Neural crest cell (in vitro differentiated cells): ENCODE measurements at places on chromosomes 6 and 20. TPM values are rescaled to one million over a fixed set of nuclear protein-coding genes. Genes with fewer than 3 reads are reported as not detected.

The SLC17A9 gene
- 1.2 and 1.4 TPM in 2 replicates for total RNA-seq

The SMOC2 gene
- 0.14 and 0.23 TPM in 2 replicates for total RNA-seq

The NT5E gene
- 0.28 and 0.43 TPM in 2 replicates for total RNA-seq

The EZR gene
- 86.7 and 88.2 TPM in 2 replicates for total RNA-seq

The ZBP1 gene
- total RNA-seq = not detected in 2 replicates

The HACE1 gene
- 23.0 and 23.9 TPM in 2 replicates for total RNA-seq

The PHACTR3 gene
- total RNA-seq = 22.3 and 22.4 TPM in 2 replicates

The ARFGEF2 gene
- 16.9 and 18.0 TPM in 2 replicates for total RNA-seq

- H3K27ac ChIP-seq = no peak overlapping the region
- no peaks in the 10 kb centered on the region for H3K4me1 ChIP-seq
- no peak for DNase-seq
- H3K27me3 ChIP-seq = peaks cover 4% of the 10 kb centered on the region
- H3K36me3 ChIP-seq = no peaks in the 10 kb centered on the region
- H3K4me3 ChIP-seq = no peak overlapping the region
These were observed 125.3 kb downstream of the DLL1 start for GRCh38 chr6:170165471-170166117.

DNA sequence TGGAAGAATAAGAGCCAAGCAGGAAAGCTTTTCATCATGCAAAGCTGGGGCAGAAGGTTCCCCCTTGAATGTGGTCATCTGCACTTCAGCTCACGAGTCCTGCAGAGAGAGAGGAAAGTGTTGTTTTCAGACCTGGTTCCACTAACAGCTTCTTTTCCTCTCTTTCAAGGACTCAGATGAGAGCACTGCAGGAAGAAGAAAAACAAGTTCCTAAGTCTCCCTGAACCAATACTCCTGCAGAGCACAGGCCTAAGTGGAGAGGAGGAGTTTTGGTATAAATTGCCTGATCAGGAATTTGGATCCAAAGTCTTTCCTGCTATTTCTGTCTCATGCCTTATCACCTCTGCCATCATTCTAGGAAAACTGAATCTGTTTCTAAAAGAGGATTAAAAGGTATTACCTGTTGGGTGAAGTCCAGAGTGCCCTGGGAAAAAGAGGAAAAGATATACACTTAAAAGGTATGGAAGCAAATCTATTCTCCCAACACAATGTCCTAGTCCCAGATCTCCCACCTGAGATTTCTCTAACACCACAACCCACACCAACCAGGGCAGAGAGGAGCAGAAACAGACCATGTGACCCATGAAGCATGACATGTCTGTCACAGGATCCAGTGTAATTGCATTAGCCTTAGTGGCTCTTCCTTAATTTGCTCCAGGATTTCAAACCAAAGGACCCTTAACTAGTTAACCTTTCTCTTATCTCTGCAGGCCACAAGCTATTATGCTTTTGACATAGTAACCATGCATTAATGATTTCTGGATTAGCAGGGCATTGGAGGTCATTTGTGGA lies 12.2 kb downstream of the HLA-DRB5 start:
- no peak for DNase-seq
- peaks cover 50% of the 10 kb centered on the region for H3K27me3 ChIP-seq
- H3K4me3 ChIP-seq = no peak overlapping the region
- H3K36me3 ChIP-seq = no peaks in the 10 kb centered on the region

- no peaks in the 10 kb centered on the region for H3K36me3 ChIP-seq
- no peaks in the 10 kb centered on the region for H3K4me1 ChIP-seq
- H3K4me3 ChIP-seq = no peak overlapping the region
- H3K27ac ChIP-seq = no peak overlapping the region
- no peaks in the 10 kb centered on the region for H3K27me3 ChIP-seq
These were observed 121.2 kb downstream of the THBS2 start for GRCh38 chr6:169132352-169132940.

- no peak for DNase-seq
- no peaks in the 10 kb centered on the region for H3K36me3 ChIP-seq
- H3K4me3 ChIP-seq = no peak within 1 kb of the TSS
- no peak within 1 kb of the TSS for H3K27ac ChIP-seq
These were observed at the start of gene TREML4 for GRCh38 chr6:41228096-41228495. Gene TREML4 (plus strand): TSS chr6:41228349. CDS start chr6:41228428, 79 bp downstream.

DNA sequence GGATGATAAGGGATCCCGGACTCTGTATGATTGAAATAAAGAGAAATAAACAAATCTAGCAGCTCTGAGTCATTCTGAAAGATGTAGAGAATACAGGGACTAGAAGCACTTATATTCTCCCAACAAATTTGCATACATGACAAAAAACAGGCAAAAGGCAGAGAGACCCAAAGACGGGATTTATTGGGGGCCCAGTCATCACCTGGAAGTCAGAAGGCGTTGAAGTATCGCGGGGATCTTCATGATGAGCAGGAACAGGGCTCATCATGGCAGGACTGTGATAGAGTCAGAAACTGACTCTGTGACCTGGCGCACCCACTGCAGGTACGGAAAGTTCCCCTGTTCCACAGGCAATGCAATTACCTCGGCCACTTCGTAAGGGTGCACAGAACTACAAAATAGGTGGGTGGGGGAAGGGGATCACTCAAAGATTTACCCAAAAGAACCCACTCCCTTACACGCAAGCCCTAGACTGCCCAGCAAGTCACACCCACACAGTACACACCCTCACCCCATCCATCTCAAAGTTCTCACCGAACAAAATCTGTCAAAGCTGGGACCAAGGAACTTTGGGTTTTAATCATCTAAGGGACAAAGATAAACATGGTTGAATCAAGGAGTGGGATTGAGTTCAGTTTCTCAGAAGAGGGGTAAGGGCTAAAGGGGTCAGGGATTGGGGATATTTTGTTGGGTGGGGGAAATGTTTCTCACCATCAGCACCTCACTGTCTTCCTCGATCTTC lies 1.4 kb downstream of the CUTA start:
- peak overlapping the region; percentile 99 for H3K27ac ChIP-seq
- H3K36me3 ChIP-seq = peaks cover 8% of the 10 kb centered on the region
- H3K4me3 ChIP-seq = peak overlapping the region; percentile 96
- peaks cover 75% of the 10 kb centered on the region for H3K4me1 ChIP-seq
- DNase-seq = no peak
- peaks cover 18% of the 10 kb centered on the region for H3K27me3 ChIP-seq

DNA sequence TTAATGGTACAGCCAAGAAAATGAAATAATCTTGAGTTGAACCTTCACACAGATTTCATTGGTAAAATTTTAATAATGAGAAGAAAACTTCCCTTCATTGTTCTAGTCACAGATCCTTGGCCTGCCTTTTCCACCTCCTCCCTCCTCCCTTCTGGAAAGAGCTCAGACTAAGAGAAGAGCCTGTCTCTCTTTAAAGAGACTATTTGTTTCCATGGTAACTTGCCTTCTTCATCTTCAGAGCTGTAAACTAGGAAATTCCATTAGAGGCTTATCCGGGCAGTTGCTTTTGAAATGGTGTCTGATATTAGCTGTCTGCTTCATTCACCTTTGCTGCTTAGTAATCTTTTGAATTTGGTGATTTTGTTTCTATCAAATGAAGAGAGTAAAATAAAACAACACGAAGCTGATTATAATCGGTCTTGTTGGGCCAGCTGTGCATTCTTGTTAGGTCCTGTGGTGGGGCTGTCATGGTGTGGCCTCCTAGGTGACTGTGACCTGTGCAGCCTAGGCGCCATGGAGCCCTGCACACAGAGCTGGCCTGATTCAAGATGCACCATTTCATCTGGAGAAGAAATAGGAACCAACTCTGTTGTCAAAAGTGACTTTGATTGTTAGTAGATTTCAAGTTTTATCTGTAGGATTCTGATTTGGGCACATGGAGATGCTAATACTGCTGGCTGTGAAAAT lies 96.7 kb downstream of the MAP3K7 start:
- H3K36me3 ChIP-seq = peaks cover 2% of the 10 kb centered on the region
- H3K4me3 ChIP-seq = peak overlapping the region; percentile 12
- DNase-seq = no peak
- no peak overlapping the region for H3K27ac ChIP-seq
- no peaks in the 10 kb centered on the region for H3K27me3 ChIP-seq

GRCh38 chr6:145323646-145324045 lies 411.7 kb downstream of the EPM2A start:
- H3K27me3 ChIP-seq = no peaks in the 10 kb centered on the region
- H3K4me3 ChIP-seq = no peak overlapping the region
- no peak for DNase-seq
- H3K36me3 ChIP-seq = no peaks in the 10 kb centered on the region
- no peak overlapping the region for H3K27ac ChIP-seq

DNA sequence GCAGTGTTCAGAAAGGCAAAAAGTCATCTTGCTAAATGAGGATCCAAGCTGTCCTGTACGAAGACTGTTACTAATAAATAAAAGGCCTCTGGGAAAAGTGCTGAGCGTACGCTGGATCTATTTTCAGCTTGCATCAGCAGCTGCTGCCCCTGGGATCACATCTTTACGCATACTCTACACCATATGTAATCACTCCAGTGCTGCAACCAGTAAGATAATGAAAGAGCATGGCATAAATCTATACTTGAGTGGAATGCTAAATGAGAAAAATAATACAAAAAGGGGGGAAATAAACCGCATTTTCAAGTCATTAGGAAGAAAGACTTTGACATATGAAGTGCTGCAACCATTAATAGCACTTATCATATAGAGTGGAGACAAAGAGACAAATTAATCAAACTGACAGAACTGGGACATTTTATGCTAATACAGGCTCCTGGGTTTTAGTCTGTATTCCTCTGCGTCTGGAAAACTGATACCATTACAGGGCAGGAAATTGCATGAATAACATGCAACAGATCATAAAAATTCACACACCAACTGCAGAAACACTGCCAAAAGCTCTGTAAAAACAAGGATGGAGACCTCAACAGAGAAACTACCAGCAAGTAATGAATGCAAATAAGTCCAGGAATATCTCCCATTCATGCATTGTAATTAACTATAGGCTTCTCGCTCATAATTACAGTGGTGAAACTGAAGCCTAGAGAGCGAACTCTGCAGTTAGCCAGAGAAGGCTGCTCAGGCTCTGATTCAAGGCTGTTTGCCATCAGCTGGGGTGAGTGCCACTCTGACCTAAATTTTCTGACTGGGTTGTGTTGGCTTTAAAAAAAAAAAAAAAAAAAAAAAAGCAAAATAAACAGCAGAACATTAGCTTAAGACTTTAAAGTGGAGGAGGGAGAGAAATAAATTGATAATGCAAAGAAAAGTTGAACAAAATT lies 83.8 kb downstream of the GJA10 start:
- peaks cover 23% of the 10 kb centered on the region for H3K4me1 ChIP-seq
- H3K27me3 ChIP-seq = no peaks in the 10 kb centered on the region
- H3K4me3 ChIP-seq = no peak overlapping the region

GRCh38 chr20:18738055-18738454 lies 75.5 kb upstream of the SCP2D1 start:
- H3K4me1 ChIP-seq = peaks cover 18% of the 10 kb centered on the region
- H3K27ac ChIP-seq = no peak overlapping the region
- H3K4me3 ChIP-seq = no peak overlapping the region
- H3K36me3 ChIP-seq = no peaks in the 10 kb centered on the region
- no peaks in the 10 kb centered on the region for H3K27me3 ChIP-seq
- DNase-seq = no peak

DNA sequence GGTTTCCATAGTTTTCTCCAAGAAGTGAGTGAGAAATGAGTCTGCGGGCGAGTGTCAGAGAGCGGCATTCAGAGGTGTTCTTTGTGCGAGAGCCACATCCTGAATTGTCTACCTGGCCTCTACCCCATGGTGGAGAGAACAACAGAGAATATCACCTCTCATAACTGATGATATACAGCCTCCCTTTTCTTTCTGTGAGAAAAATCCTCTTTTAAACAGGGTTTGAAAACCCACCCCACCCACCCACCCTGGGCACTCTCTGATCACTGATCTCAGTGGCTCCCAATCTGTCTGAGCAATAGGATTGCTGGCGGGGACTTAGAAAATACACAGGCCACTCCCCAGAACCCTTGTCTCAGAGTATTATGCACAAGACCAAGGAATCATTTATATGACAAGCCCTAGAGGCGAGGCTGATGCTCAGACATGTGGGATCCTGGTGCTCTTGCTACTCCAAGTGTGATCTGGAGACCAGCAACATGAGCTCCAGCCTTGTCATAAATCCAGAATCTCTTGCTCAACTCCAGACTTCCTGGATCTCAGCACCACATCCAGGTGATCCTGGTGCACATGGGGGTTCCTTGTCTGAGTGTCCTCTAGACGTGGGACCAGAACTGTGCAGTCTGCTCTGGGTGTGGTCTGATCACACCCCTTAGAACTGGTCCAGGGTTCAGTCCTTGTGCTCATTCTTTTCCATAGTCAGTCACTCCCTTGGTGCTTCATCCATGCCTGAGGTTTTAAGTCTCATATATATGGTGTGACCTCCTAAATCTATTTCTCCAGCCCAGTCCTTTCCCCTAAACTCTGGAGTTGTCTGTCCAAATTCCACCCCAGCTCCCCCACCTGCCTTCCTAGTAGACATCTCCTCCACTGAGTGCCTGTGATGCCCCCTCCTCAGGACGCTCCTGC lies 5.3 kb downstream of the HLA-B start:
- no peak overlapping the region for H3K27ac ChIP-seq
- no peak for DNase-seq
- H3K4me3 ChIP-seq = no peak overlapping the region
- peaks cover 83% of the 10 kb centered on the region for H3K27me3 ChIP-seq
- no peaks in the 10 kb centered on the region for H3K36me3 ChIP-seq

DNA sequence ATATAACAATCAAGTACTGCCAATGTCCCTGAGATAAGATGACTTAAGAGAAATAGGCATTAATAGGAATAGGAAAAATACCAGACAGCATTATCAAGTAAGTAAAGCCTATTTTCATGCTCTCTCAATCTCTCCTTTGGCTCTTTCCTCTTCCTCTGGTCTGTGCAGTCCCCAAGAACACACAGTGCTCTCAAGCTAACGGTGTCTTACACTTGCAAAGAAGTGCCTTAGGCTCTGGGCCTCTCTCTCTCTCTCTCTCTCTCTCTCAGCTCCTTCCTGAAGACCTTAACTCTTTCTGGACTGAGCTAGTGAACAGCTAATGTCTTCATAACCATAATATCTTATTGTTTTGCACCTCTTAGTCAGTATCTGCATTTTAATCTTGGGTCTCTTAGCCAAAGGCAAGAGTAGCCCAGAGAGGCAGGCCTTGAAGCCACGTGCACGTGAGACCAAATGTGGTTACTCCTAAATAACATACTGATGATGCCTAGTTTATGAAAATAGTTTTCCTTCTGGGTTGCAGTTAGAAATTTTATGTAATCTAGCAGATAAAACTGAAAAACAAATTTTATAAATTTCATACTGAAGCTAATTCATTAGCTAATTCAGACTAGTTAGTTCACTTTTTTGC lies 70.8 kb downstream of the TPD52L1 start:
- no peaks in the 10 kb centered on the region for H3K27me3 ChIP-seq
- peaks cover 41% of the 10 kb centered on the region for H3K4me1 ChIP-seq
- no peak for DNase-seq
- H3K27ac ChIP-seq = no peak overlapping the region

DNA sequence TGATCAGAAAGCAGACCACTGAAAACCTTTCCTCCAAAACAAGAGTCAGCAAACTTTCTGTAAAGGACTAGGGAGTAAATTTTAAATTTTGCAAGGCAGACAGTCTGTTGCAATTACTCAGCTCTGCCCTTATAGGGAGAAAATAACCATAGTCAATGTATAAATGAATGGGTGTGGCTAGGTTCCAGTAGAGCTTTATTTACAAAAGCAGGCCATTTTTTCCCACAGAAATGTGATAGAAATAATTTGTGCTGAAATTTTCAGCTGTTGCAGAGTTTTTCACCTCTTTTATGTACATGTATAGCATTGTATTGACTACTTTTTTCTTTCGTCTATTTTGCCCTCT lies 7.7 kb downstream of the AMD1 start:
- DNase-seq = no peak
- no peak overlapping the region for H3K27ac ChIP-seq
- no peak overlapping the region for H3K4me3 ChIP-seq
- peaks cover 7% of the 10 kb centered on the region for H3K36me3 ChIP-seq
- H3K27me3 ChIP-seq = no peaks in the 10 kb centered on the region

- no peak for DNase-seq
- no peak overlapping the region for H3K4me3 ChIP-seq
- no peaks in the 10 kb centered on the region for H3K36me3 ChIP-seq
- H3K27ac ChIP-seq = no peak overlapping the region
These were observed 148.5 kb downstream of the PHACTR3 start for GRCh38 chr20:59752704-59753460.
